ENCODE measurements at places on chromosomes 7 and 10. TPM values are rescaled to one million over a fixed set of nuclear protein-coding genes. Genes with fewer than 3 reads are reported as not detected.

GRCh38 chr10:132056663-132057062, 9.1 kb upstream of the JAKMIP3 start:
- H3K27me3 ChIP-seq: no peaks in the 10 kb centered on the region
- DNase-seq: no peak
- no peak overlapping the region for H3K4me3 ChIP-seq
- no peak overlapping the region for H3K27ac ChIP-seq
- H3K36me3 ChIP-seq: peaks cover 18% of the 10 kb centered on the region

GRCh38 chr7:138377306-138377705, 82.8 kb upstream of the TRIM24 start:
- H3K36me3 ChIP-seq: no peaks in the 10 kb centered on the region
- no peak for DNase-seq
- no peak overlapping the region for H3K27ac ChIP-seq

MAT1A gene
- 0.44 TPM for total RNA-seq

FGL2 gene
- total RNA-seq: 126 TPM

GRCh38 chr7:154953006-154953684, 49.8 kb downstream of the PAXIP1 start:
- H3K27ac ChIP-seq: no peak overlapping the region
- no peak for DNase-seq
- no peak overlapping the region for H3K4me3 ChIP-seq
- H3K27me3 ChIP-seq: no peaks in the 10 kb centered on the region
- H3K36me3 ChIP-seq: peaks cover 19% of the 10 kb centered on the region
- H3K4me1 ChIP-seq: no peaks in the 10 kb centered on the region

GRCh38 chr7:69430384-69431021, 167.8 kb upstream of the AUTS2 start:
- no peak overlapping the region for H3K4me3 ChIP-seq
- peaks cover 15% of the 10 kb centered on the region for H3K4me1 ChIP-seq
- no peaks in the 10 kb centered on the region for H3K36me3 ChIP-seq
- DNase-seq: no peak
- H3K27me3 ChIP-seq: no peaks in the 10 kb centered on the region

All from spinal cord (tissue), 10 donors.